NCI-H2081 treated with DMSO at 0.1 percent for 48 hours (cell line): ENCODE measurements at places on chromosomes 6 and 20.

- DNase-seq: no peak
These were observed 10.3 kb upstream of the TAAR9 start for GRCh38 chr6:132527791-132528190.

GRCh38 chr6:41683523-41684310 lies 45.4 kb downstream of the MDFI start:
- no peak for DNase-seq

- DNase-seq: no peak
These were observed 330.9 kb upstream of the NOX3 start for GRCh38 chr6:155786528-155786927.

GRCh38 chr6:31114541-31114878 lies at the start of gene PSORS1C1:
Gene PSORS1C1, plus strand, starts transcription at chr6:31114800. Its CDS starts 14,833 bp downstream, at chr6:31129633.
- DNase-seq: no peak

DNA sequence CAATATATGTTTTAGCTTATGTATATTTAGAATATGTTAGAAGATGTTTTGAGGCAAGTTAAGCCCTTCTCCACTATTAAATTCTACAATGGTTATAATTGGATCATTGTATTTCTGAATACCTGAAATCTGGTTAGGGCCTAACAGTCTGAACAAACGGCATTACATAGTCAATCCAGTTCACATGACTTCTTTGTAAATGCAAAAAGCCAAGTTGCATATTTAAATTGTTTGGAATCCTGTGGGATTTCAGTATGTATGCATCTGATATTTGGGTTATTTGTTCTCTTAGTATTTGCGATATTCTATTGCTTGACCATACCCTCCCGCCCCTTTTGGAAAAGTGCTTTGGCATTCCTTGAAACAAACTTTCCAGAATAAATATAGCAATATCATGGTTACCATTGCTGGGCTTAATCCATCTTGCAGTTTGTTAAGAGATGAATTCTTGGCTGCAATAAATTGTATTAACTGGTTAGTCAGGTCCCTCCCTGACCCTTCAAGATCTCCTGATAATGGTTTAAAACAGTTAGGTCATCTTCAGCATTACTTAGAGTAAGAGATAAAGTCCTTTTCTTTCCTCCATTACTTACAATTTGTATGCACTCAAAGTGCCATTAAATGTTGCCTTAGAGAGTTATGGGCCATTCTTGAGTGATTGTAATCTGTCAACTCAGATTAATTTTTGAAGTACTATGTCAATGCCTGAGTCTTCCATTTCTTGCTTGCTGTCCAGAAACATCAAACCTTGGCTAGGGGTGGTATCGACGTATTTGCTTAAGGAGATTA lies 36.5 kb downstream of the LRRC1 start:
- no peak for DNase-seq

DNA sequence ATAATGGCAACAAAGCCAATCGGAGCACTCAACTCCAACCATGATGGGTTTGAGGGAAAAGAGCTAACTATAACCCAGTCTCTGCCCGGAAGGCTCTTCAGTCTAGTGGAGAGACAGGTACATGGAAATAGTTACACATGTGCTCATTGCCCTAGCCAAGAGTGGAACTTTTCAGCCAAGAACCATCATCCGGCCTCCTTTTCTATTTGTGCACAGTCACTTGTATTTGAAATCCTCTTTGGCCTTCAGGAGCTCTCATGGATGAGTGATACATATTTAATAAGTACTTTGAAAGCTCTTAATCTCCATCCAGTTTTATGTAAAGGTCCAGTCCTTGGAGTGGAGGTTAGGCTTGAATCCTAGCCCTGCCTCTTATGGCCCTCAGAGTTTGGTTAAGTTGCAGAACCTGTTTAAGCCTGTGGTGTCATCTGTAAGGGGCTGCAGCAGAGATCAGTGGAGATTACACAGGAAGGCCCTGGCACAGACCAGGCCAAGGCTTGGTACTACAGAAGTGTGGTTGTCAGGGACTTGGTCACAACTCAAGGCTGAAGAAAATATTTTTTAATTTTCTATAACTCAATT lies 72.3 kb upstream of the SMLR1 start:
- no peak for DNase-seq

- no peak for DNase-seq
These were observed 301.8 kb downstream of the BTBD9 start for GRCh38 chr6:38337819-38338465.

DNA sequence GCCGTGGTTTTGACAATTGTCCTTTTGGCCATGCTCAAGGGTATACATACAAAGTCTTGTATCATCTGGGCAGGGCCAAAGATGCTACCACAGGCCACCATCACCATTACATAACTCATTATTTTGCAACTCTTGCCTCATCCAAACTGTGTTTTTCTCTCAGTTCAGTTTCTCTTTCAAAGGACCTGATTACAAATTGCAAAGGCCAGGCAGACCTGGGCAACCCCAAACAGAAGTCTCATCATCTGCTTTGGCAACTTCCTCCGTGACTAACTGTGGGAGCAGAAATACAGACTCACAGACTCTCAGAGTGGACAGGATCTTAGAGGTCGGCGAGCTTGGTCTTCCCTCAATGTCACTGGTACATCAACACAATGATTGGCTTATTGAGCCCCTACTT lies 117.8 kb upstream of the NEDD9 start:
- no peak for DNase-seq

- no peak for DNase-seq
These were observed 274.0 kb downstream of the MAFB start for GRCh38 chr20:40414843-40415615.

DNA sequence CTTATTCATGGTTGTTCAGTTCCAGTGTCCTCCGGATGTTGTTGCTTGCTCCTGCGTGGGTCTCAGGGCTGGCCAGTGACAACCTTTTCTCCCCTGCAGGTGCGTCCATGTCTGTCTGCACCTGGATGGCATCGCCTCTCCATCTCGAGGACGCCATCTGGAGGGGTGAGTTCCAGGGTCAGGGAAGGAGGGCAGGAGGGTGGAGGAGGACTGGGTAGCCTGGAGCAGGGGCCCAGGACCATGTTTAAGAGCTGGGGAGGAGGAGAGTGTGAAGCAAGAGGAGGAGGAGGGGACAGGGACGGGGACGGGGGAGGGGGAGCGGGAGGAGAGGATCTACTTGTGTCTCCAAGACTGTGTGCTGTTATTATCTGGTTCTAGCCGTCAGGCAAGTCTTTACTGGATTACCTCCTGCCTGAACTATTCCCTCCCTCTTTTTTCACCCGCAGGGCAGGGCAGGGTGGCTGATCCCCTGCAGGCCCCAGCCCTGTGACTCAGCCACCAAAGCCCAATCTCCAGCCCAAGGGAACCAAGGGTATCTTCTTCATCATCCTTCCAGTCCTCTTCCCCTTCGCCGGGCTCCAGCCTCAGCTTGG lies 32.2 kb upstream of the TULP1 start:
- no peak for DNase-seq

DNA sequence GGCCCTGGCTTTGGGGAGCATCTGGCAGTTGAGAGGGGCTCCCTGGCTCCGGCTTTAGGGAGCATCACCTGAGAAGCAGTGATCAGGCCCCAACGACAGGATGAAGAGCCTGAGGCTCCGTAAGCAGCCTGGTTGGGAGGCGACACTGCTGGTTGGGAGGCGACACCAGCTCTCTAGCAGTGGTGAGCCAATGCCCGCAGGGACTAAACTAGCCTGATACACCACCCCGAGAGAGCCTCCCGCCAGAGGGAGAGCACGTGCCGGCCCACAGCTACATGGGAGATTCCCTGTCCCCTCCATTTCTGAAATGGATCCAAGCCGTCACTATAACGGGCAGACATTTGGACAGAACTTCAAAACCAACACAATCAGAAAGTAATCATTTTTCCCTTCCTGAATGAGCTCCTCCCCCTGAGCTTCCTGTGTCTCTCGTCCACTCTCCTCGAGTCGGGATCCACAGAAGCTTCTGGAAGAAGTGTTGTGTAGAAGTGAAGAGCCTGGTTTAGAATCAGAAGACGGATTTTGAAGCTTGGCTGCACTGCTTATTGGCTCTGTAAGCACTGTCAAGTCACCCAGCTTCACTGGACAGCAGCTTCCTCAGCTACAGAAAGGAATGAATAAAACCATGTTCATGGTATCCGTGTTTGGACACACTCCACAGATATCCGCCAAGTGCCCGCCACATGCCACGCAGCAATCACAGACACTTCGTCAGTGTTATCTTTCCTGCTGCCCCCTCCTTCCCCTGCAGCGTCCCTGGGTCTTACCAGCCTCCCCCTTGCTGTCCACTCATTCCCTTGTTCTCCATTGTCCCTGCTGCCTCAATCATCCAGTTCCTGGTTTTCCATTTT lies 199.6 kb downstream of the TTLL2 start:
- DNase-seq: no peak

DNA sequence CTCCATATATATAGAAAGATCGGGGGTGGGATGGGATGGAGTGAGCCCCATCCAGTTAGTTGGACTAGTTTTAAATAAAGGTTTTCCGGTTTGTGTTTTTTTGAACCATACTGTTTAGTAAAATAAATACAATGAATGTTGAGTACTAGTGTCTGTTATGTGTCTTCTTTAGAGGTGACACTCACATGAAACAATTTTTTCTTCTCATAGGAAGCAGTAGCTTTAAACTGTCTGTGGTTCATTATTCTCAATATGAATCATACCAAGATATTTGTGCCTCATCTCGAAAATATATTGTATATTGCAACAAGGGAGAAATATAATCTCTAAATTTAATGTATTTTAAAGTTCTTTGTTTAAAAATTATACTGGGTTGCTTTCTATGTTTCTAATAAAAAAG lies 33.4 kb downstream of the HSF2 start:
- no peak for DNase-seq

- DNase-seq: no peak
These were observed 159.7 kb upstream of the RPS6KA2 start for GRCh38 chr6:166786704-166787293.

DNA sequence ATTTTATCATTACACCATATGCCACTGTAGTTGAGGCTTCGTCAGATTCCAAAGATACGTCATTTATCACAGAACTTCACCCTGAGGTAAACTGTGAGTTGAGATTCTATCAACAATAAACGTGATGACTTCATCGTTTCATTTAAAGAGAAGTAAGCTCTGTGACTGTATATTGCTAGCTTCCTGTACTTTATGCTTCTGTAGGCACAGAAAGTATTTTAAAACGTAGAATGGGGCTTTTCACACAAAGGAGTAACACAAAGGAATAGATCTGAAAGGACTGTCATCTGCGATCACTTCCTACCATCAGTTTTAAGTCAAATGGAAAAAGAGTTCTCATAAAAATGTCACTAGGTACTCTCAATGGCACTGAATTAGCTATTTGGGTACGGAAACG lies 234.4 kb upstream of the MCHR2 start:
- DNase-seq: no peak

DNA sequence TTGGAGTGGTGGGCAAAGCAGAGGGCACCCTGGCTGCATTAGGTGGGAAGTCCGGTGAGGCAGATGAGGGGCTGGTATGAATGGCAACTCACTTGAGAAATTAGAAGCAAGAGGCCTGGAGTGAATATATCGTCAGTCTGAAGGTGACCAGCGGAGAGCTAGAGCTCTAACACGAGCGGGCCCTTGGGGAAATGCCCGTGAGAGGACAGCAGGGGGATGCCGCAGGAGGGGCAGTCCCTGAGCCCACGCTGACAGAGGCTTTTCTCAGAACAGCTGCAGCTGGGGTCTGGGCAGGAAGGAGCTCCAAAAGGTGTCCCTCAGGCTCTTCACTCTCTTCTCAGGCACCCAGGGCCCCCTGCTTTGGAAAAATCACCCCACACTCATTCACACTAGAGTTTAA lies 32.0 kb upstream of the CD93 start:
- no peak for DNase-seq

- DNase-seq: no peak
These were observed 133.8 kb upstream of the CST7 start for GRCh38 chr20:24815196-24815815.
